ENCODE measurements at places on chromosomes 2 and 18.

DNA sequence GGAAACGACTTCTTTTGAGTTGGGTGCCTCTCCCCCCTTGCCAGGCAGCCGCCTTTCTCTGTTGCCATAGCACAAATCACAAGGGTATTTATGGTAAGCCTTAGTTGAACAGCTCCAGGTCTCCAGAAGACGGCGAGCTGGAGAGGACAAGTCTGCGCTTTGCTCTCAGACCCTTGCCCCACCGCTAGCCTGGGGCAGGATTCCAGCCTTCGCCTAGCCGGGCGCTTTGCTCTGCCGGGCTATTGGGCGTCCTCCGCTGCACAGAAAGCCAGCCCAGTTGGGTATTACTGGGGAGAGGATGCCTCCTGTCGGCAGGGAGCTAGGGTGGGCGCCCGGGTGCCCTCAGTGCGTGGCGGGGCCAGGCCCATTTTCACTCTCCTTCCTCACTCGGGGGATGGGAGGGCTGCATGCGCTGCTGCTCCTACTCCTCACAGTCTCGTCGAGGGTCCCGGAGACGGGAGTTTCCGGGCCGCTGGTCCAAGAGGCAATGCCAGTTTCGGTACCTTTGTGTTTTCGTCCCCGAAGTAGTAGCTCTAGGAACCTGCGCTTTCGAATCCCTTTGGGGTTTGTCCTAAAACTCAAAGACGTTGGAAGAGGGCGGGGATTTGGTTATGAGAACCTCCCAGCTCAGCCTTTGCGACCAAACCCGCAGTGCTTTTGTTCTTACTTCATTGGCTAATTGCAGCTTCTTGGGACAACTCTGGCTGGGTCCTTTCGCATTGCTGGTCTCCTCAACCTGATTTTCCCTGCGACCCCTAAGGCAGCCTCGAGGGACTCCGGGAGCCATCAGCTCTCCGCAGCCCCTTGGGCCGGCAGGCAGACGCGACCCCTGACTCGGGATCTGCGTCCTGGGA is 3.6 kb upstream of the DLX2 start:
- no peak for DNase-seq

DNA sequence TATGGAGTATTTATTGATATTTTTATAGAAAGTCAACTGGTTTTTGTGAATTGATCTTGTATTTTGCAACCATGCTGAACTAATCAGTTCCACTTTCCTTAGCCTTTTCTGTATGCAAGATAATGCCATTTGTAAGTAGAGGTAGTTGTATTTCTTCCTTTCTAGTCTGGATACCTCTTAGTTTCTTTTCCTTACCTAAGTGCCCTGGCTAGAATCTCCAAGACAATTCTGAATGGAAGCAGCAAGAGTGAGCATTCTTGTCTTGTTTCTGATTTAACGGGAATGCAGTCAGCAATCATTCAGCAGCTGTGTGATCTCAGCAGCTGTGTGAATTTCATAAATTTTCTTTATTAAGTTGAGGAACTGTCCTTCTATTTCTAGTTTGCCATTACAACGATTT is 73.4 kb downstream of the NRXN1 start:
- DNase-seq: no peak

- DNase-seq: no peak
These were observed 94.9 kb downstream of the TRABD2A start for GRCh38 chr2:84785950-84786349.

DNA sequence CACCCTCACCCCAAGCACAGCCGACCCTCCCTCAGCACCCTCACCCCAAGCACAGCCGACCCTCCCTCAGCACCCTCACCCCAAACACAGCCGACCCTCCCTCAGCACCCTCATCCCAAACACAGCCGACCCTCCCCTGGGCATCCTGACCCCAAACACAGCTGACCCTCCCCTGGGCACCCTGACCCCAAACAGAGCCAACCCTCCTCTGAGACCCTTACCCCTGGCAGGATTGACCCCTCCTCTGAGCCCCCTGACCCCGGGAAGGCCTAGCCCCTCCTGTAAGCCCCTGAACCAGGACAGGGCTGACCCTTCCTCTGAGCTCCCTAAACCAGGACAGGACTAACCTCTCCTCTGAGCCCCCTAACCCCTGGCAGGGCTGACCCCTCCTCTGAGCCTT is 84.4 kb upstream of the RAB6C start:
- no peak for DNase-seq

DNA sequence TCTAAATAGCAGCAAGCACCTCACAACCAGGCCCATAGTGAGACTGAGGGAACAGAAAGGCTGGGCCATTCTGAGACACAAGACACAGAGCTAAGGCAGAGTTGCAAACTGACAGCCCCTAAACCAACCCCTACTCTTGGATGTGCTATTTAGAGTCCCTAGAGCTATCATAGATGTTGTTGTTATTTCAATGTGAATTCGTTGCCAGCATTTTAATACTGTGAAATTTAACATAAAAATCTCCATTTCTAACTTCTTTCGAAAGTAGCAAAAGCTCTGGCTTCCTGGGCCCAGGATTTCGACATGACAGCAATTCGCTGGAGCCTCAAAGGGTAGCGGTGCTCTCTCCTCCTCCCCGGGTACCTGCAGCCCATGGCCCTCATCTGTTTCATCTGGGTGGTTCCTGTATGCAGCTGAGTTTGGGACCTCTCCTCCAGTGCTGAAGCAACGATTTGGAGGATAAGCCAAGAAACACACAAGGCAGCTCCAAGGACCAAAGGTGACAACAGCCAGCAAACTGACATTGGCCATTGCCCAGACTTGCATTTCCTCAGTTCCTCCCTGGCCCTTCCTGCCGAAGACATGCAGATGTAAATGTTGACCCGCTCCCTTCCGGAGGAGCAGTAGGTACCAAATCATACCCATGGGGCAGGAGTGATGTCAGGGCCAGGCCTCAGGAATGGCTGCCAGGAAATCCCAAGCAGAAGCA is 254.4 kb upstream of the NCKAP5 start:
- no peak for DNase-seq

DNA sequence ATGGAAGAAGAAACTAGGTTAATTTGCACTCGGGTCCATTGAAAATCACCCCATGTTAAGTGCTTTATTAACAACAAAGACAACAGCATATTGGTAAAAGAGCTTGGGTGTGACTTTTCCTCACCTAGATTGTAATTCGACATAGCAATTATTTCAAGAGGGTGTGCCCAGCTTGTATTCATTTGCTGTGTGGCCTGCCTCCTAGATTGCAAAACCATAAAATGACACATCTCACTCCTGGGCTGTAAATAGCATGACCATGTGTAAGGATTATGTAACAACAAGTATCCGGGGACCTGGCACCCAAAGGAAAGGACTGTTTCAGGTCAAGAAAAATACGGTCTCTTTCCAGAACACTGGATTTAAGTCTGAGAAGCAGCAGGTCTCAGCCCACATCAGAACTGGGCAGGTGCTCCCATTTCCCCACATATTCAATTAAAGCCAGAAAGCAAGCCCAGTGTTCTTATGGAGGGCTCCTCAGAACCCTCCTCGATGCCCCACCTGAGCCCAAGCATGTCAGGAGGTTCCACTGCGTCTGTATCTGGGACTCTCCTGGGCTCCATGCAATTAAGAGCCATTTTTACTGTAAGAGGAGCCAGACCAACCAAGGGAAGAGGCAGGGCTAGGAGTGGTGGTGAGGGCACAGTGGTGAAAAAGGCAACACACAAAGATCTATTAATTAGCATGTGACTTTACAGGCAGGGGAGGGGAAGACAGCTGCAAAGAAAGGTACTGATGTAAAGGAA is 39.2 kb downstream of the MREG start:
- DNase-seq: no peak

- DNase-seq: no peak
These were observed 36.9 kb upstream of the KLF7 start for GRCh38 chr2:207202645-207203044.

- DNase-seq: no peak
These were observed 48.6 kb upstream of the RAPH1 start for GRCh38 chr2:203583701-203584100.

DNA sequence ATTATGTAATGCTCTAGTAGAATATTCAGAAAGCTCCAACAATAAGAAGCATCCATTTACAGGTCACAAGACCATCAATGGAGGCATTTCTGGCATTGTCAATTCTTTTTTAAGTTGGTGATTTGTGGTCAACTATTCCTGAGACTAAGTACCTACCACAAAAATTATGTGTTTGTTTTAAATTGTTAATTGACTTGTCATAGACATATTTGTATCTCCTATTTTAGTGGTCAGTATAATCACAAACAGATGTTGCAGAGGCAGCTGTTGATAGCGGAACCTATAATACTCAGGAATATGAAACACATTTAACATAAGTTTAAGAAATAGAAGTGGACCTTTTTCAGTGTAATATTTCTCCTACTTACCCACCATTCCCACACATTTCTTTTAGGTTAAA is 430.1 kb downstream of the CCDC85A start:
- DNase-seq: peak; percentile 51

DNA sequence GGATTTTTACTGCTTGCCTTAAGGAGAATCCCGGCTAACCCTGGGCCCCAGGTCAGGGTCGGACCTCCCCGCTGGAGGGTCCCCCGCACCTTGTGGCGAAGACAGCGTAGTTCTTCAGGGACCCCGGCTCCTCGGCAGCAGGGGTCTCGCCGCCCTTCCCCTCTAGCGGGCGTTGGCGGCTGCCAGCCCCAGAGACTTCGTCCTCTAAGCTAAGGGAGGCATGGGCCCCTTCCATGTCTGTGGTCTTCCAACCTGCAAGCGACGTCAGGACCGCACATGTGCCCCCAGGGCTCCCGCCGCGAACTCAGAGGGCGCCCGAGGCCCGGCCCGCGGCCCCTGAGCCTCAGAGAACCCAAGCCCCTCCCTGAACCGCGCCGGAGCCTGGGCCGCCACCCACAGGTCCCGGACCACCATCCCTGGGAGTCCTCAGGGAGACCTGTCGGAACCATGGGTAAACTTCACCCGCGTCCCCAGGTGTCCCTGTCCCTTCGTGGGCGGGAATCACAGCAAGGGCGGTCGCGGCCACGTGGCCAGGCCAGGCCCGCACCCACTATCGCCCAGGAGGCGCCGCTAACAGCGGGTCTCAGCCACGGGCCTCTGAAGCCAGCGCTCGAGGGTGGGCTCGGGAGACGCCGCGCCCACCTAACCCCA is 562 bp downstream of the ANKMY1 start:
- no peak for DNase-seq

DNA sequence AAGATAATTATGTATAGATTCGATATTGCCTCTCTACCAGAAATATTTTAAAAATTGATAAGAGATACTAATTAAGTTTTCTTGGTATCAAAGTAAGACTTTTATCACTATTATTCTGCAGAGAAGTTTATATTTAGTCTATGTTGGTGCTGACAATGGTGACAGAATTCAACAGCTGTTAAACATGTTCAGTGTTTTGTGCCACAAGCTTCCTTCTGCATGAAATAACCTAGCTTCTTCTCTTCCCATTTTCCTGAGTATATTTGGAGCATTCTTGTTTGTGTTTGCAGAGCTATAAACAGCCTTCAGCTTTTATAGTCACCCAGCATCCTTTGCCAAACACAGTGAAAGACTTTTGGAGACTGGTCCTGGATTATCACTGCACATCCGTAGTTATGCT is 229.2 kb upstream of the RAB12 start:
- no peak for DNase-seq

GRCh38 chr2:240250150-240250984 is 109.9 kb upstream of the OTOS start:
- DNase-seq: no peak

DNA sequence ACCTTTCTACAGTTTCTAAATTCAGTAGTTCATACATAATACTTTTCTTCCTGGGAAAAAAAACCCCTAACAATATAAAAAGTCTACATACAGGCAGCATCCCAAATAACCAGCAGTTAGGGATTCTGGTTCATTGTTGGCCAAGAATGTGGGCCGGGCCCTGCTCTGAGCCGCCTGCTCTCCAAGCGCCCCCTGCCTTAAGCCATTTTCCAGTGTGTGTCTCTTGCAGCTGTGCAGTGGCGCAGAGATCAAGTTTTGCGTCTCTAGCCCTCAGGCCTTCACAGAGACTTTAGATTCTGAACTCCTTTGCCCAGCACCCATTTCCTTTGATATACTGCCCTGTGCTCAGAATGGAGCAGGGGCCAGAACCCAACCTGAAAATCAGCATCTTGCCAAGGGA is 32.9 kb downstream of the RMC1 start:
- no peak for DNase-seq

- no peak for DNase-seq
These were observed 3.0 kb downstream of the GBX2 start for GRCh38 chr2:236164925-236165841.

GRCh38 chr18:37571266-37571665 is 5.7 kb upstream of the CELF4 start:
- DNase-seq: no peak

- no peak for DNase-seq
These were observed 41.1 kb downstream of the LDAH start for GRCh38 chr2:20781656-20782265.

DNA sequence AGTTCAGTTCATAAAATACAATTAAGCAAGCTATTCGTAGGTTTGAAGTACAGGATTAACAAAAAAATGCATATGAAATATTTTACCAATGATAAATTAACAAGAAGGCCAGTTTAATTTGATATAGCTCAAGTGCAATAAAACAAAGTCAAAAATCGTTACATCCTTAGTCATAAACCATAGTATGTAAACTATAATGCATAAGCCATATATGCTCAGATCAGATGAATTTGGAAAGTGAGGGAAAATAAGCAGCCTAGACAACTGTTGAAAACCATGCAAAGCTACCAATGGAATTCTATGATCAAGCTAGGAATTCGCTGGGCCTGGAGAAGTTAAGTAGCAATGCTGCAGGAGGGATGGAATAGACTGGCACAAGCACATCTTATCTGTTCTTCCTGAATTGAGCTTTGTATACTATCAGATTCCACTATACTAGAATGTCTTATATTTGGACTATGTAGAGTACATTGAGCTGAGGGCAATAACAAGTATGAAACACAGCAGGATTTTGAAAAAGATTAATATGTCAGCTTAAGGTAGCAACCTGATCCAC is 682.0 kb downstream of the IRS1 start:
- DNase-seq: no peak

- peak; percentile 17 for DNase-seq
These were observed 8.7 kb upstream of the SERPINB13 start for GRCh38 chr18:63578357-63578958.

GRCh38 chr2:3563521-3563976 is 5.4 kb upstream of the RNASEH1 start:
- DNase-seq: no peak

- DNase-seq: no peak
These were observed 24.3 kb downstream of the OSBPL1A start for GRCh38 chr18:24373328-24373727.

GRCh38 chr2:145000376-145000775 is 480.5 kb upstream of the ZEB2 start:
- DNase-seq: no peak

DNA sequence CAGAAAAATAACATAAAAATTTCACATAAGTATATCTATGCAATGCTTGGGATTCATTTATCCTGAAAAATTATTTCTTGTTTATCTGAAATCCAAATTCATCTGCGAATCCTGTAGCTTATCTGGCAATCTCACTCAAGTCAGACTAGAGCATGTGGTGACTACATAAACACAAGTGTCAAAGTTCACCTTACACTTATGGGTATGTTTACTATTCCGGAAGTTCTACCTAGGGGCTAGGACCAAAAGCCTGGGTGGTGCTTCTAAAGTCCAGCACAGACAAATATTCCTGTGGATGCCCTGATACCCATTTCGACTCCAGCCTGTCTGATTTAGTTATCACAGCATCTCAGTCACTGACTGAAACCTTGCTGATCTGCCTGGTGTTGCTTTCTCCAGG is 364.0 kb downstream of the METTL4 start:
- no peak for DNase-seq

GRCh38 chr2:54681416-54681815 is 42.0 kb upstream of the EML6 start:
- DNase-seq: no peak

GRCh38 chr2:70852824-70853223 is 17.2 kb upstream of the CD207 start:
- no peak for DNase-seq

All from fibroblast of skin of left biceps (primary cell).